ENCODE measurements at places on chromosomes 2 and 18.

DNA sequence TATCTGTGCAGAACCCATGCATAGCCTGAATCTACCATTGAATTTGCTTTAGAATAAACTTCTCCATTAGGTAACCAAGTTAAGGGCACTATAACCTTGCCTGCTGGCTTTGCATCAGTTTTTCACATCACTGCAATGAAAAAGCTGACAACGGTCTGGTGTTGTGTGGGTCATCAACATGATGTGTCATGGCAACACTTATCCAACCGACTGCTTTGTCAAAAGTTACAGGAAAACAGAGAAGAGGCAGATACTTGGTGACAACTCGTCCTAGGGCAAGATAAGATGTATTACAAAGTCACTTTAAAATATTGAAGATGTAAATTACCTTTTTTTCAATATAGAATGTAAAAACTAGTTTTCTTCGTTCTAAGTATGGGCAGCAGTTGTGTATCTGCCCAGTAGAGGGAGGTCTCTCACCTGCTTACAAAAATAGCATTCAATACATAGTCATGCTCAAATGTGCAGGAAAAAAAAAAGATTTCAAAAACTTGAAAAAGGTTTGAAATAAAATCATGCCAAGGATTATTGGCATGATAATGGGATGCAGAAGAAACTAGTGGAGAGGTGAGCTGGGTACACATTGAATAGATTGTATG is 96.3 kb downstream of the EVA1A start:
- DNase-seq, result peak; percentile 37

GRCh38 chr2:207226671-207227061 is 60.9 kb upstream of the KLF7 start:
- DNase-seq, result no peak

- DNase-seq, result no peak
Measured at GRCh38 chr2:169765523-169765922, 31.9 kb downstream of the KLHL23 start.

DNA sequence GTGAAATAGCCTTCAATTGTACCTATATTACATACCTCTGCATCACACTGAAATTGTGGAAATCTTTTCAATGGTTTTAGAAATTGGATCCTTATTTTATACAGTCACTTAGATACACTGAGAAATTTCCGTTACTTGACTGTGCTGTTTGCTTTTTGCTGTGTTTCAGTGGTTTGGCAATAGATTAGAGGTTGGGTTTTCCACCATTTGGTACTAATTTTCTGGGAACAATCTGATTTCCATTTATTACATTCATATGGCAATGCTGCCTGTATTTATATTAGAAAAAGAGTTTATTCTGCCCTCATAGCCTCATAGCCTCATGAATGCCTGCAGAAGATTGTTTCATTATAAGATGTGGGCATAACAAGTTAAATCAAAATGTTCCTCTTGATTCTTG is 285.0 kb downstream of the GULP1 start:
- no peak for DNase-seq

DNA sequence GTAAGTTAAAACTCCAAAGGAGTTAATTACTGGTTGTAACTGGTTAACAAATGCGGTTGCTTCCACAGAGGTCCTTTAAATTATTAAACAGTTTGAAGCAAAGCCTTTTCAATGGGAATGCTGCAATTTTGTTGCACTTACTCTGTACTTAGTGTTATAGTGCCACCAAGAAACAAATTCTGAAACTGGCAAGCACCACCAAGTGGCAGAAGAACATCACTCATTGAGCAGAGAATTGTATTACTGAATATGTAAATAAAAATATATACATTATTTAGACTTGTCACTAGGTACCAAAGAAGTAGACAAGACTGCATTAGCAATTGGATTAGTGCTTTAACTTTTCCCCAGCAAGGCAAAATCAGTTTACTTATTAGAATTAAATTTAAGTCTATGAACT is 2.6 kb upstream of the TMEFF2 start:
- no peak for DNase-seq

GRCh38 chr2:141968433-141968832 is 162.4 kb downstream of the LRP1B start:
- DNase-seq, result no peak

- DNase-seq, result no peak
Measured at GRCh38 chr2:95362486-95362885, 40.0 kb upstream of the FAHD2A start.

- DNase-seq, result no peak
Measured at GRCh38 chr2:128388499-128388941, 69.9 kb upstream of the HS6ST1 start.

- DNase-seq, result no peak
Measured at GRCh38 chr18:74901362-74902146, 303.9 kb downstream of the ZNF407 start.

GRCh38 chr18:70127359-70127758 is 78.1 kb downstream of the RTTN start:
- DNase-seq, result peak; percentile 28

- DNase-seq, result no peak
Measured at GRCh38 chr2:135252805-135253458, 200.8 kb downstream of the RAB3GAP1 start.

DNA sequence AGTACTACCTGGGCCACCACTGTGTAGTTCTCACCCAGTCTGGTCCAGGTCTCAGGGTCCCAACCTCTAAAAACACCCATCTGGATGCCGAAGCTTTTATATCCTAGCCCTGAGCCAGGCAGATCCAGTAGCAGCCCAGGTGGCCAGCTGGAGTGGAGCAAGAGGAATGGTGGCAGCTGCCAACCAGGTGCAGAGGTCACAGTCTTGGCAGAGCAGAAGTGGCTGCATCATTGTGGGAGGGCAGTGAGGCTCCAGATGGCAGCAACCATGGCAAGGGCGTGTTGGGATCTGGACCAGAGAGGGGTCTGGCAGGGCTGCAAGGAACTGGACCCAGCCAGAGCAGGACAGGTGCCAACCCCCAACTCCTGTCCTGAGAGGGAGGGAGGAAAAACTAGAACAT is 72.2 kb upstream of the AGAP1 start:
- DNase-seq, result no peak

GRCh38 chr2:214830794-214831346 is 21.4 kb upstream of the BARD1 start:
- peak; percentile 19 for DNase-seq

DNA sequence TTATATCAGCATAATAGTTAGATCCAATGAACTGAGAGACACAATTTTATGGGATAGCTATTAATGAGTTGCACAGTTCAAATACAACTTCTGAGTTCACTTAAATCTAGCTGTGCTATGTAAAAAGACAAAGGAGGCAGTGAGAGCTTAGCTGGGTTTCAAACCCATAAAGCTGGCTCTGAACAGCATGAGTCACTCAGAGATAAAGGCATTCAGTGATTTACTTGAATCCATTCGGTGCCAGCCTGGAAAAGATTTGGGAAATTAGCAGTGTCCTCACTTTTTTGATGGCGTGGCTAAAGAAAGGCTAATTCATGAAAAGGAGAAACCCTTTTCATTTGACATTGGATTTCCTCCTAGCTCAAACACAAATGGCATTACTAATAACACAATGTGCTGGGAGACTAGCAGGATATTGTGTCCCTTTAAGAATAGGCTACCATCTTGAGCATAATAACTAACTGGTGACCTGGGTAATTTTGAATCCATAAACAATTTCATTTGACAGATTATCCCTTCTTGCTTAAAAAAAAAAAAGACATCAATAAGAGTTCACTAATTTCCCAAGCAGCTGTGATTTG is 98.4 kb upstream of the NEUROD1 start:
- DNase-seq, result no peak
